ENCODE measurements at places on chromosomes 13 and 19.

DNA sequence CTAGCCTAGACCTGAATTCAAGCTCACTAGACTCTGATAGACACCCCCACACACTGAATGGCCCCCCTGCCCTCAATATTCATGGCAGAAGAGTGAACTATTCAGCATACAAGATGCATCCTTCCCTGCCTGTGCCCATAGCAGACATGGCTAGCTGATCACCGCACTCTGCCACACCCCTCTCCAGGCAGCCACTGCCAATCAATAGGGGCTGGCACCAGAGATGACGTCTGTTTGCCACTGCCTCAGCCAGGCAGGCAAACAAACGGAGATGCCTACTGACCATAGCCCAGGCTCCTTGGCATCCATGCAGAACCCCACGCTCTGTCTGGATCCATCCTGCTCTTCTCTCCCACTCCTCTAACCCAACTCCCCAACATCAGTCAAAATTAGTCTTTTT lies 13.8 kb upstream of the NPAS1 start:
- DNase-seq = no peak

DNA sequence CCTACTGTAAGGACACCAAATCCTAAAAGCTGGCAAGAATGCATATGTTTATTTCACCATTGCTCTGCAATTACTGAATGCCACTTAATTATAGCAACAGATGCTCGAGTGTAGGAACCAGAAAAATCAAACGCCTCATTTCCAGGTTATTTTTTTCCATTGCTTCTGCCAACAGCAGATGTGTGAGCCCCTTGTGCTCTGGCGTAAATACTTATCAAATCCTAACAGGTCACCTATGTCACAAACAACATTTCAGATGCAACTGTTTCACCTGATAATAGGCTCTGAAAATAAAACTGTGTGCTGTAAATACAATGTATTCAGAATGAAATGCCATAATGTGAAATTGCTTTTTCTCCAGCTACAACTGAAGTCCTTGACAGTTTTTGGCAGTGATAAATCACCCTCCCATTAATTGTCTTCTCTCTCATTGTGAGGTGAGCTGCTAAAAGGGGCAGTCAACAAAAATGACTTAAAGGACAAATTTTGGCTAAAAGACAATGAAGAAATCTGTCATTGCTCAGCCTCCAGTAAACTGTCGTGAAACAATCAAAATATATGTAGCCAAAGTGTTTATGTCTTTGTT lies 344.0 kb downstream of the DACH1 start:
- DNase-seq = no peak

- DNase-seq = peak; percentile 15
Measured at GRCh38 chr19:44988896-44989556, 12.2 kb upstream of the RELB start.

GRCh38 chr13:47680748-47681147 lies 320.3 kb downstream of the SUCLA2 start:
- DNase-seq = peak; percentile 27

All from LoVo (cell line).